ENCODE measurements at places on chromosomes 2 and 18.

GRCh38 chr2:164669291-164669690, 48.0 kb upstream of the GRB14 start:
- no peak for DNase-seq

DNA sequence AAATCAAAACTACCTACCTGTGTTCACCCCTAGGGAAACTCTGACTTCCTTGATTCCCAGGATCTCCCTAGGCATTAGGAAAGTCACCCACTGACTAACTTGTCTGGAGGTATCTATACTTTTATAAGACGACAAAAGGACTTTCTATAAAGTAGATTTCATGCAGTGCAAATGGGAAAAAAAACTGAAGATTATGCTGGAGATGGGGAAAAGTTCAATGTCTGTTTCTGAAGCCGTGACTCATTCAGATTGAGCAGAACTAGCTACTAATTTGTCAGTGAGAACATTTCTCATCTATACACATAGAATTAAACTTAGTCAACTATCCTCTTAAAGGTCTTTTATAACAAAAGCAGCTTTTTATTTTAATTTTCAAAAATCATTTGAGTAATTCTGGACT, 6.0 kb downstream of the SEPTIN10 start:
- no peak for DNase-seq

DNA sequence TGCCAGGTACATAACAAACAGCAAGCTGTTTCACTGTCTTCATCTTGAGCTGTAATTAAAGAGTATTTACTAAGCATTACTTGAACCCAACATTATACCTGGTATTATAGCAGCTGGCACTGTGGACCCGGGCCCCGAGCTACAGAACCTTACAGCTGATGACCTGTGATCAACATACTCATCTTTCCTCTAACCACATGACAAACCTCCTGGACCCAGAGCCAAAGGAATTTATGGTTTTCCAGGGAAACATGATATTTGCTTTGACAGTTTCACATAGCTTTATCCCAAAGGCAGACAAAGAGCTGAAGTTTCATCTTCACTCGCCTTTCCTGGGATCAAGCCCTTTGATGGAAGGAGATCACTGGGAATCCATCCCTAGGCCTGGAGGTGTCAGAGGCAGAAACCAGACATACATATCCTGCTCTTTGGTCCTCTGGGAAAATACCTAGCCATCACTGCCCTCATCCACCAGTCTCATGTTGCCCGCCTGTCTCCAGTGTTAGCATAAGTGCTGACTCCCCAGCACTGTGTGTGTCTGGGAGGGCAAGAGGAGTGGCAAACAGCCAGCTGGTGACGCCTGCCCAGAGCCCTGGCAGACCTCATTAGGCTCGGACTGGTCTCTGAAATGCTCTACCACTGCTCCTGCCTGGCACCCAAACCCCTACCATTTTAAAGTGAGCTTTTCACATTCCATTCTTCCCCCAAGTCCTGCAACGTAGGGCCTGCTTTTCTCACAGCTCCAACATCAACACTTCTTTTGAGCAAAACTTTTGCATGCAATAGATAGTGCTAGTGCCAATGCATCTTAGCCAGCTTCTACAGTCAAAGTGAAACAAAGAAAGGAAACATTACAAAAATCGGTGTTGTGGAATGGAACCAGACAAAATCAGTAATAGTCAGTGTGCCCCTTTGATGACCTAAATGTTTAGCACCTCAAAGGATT, 138.8 kb upstream of the CTAGE1 start:
- no peak for DNase-seq

DNA sequence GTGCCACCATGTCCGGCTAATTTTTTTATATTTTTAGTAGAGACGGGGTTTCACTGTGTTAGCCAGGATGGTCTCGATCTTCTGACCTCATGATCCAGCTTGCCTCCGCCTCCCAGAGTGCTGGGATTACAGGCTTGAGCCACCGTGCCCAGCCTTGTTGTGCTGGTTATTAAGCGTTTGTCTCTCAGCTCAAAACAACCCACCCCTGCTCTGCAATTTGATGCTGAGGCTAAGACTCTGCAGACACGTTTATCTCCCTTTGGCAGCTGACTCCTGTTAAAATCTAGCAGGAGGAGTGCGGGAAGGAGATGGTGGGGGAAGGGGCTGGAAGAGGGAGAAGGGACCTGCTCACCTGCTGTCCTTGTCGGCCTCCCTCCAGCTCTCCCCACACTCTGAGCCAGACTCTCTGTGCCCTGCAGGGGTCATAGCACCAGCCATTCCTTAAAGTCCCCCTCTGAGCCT, 29.9 kb upstream of the IMPA2 start:
- DNase-seq: no peak

- no peak for DNase-seq
These were observed 44.4 kb upstream of the OTOF start for GRCh38 chr2:26522325-26522724.

- DNase-seq: no peak
These were observed 4.0 kb upstream of the RAB17 start for GRCh38 chr2:237594514-237594871.

DNA sequence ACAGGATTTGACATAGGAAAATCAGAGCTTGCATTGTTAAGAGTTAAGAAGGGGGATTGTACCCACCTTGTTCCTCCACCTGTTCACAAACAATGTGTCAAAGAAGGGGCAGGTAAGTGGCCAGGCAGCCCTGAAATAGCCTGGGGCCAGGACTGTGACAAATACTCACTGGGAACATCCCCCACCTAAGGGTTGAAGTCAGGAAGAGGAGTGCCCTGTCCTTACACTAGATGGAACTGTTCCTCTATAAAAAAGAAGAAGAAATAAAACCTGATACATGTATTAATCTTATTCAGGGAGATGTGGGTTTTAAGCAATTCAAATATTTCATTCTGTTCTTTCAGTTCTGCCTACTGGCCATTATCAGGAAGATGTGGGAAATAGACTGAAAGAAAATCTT, 41.9 kb downstream of the TACR1 start:
- no peak for DNase-seq

- no peak for DNase-seq
These were observed 232.9 kb downstream of the CDH7 start for GRCh38 chr18:65983750-65984149.

GRCh38 chr2:159637988-159638501, 21.7 kb upstream of the BAZ2B start:
- DNase-seq: no peak

DNA sequence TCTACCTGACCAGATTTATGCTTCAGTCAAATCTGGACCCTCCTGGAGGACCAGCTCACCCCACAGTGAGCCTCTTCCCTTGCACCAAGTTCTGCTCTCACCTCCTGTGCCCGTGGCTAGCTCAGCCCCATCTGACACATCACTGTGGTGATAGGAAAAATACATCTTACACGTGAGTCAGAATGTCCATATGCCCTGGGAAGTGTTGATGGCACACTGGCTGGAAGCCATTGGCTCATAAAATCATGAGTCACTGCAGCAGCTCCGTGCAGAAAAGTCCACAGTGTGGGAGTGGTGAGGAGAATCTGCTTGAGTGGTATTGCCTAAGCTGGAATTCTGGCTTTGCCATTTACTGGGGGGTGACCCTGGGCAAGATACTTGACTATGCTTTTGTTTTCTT, 42.6 kb upstream of the RAPGEF4 start:
- DNase-seq: no peak

DNA sequence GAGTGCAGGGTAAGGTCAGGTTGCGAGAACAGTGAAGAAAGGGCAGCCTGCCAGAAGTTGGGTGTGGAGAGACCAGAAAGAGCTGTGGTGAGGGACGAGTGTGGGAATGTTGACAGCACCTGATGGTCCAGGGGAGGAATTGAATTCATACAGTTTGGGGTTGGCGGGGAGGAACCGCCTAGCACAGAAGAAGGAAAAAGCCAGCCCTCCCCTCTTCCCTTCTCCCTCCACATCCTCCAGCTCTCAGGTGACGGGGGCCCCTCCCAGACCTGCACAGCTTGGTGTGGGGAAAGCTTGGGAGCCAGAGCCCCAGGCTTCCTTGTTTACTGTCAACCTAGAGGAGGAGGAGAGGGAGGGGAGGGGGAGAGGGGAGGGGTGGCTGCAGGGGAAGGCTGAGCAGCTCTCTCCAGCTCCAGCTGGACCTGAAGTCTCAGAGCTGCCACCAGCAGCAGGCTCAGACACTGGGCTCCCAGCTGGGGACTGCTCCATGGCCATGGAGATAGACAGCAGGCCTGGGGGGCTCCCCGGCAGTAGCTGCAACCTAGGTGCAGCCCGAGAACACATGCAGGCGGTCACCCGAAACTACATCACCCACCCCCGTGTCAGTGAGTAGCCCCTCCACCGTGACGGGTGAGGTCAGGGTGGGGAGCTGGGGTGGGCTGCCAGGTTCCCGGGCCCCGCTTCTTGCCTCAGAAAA, at the start of gene ATP6V1B1:
Gene ATP6V1B1 (plus strand): TSS at position 433 of the 697 bp plus-strand sequence. CDS start 55 bp downstream, at position 488.
- DNase-seq: no peak

- DNase-seq: no peak
These were observed 25.5 kb downstream of the RMC1 start for GRCh38 chr18:23528580-23529472.

DNA sequence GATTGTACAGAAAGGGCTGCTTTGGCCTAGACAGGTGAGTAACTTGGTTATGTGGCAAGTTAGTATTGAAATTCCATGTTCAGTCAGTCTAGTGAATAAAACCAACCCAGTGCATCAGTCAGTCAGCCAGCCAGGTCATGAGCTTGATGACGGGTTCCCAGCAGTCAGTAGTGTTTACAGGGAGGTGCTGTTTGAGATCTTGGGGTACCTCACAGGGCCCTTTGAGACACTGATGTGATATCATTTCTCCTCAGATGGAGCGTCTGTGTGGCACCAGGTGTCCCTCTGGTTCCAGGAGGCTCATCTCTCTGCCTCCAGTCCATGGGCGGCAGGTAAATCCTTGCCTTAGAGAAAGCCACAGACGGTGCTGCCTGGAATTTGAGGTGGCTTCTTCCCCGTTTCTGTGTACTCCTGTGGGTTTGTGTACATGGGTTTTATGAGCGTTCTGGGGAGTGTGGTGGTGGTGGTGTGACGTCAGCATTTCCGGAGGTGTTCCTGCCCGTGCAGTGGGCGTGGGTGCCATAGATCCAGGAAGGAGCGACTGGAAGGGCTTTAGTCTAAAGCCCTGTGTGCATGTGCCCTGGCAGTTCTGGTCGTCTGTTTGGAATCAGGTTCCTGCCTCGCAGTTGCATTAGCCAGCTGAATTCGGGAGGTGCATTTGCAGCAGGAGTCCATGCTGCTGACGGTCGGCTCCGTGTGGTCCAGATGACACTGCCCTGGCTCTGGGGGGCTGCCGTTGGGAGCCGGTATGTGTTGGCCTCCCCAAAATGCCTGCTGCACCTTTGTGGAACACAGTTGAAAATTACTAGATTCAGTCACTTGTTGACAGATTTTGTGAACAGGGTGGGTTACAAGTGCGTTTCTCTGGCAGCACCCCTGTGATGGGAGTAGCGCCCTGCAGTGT, 2.1 kb downstream of the CTDP1 start:
- DNase-seq: peak; percentile 42

DNA sequence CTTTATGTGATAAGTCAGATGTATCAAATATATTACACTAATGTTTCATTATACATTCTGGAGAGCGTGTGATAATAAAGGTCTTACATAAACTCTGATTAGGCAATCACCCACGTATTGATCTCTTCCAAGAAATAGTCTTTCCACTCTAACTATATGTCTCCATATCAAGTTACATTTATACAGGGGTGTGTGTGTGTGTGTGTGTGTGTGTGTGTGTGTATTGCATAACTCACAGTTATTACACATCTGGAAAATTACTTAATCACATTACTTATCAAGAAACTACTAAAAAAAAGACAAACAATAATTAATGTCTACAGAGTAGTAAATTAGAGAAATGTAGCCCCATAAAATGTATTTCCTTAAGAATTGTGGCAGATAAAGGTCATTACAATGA, 339.8 kb downstream of the CDH19 start:
- no peak for DNase-seq

DNA sequence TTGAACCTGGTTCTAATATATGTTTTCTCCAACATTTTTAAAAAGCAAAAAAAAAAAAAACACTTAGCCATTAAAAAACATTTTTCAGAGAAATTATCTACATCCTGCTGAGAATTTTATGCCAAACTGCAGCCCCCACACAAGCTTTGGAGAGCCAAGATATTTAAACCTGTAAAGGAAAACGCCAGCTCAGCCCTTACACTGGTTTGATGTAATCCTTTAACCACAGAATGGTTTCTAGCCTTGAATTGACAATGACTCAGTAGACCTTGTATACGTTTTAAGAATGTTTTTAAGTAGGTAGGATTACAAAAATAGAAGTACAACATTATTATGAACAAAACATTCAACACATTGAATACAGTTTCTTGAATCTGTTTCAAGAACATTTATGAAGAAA, 113.6 kb downstream of the BABAM2 start:
- DNase-seq: no peak

GRCh38 chr2:178700922-178701342, 106.3 kb downstream of the TTN start:
- no peak for DNase-seq

DNA sequence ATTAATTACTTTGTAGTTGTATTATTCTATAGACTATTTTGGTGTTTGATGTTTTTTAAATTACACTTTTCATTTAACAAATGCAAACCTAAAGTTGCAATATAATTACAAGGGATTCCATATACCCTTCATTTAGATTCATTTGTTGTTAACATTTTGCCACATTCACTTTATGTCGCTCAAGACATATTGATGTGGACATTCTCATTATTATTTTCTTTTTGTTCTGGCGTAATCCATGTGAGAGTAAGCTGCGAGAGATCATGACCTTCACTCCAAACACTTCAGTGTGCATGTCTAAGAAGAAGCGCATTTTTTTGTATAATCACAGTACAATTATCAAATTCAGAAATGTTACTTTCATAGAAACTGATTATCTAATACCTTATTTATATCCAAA, 280.6 kb downstream of the CALCRL start:
- no peak for DNase-seq

GRCh38 chr2:98734162-98734561, 3.2 kb upstream of the MGAT4A start:
- DNase-seq: no peak

DNA sequence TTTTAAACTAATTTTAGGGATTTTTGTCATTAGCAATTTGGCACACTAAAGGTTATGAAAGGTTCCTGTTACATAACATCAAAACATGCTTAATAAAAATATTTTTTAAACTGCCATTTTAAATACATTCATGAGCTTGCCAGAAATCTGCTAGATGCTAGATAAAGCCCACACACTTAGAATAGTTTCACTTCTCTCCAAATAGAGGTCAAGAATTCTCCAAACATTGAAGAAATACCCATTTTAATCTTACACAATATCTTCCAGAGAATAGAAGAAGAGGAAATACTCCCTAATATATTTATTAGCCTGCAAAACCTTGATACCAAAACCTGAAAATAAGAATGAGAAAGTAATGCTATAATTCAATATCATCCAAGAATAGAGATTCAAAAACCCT, 247.5 kb downstream of the PTH2R start:
- no peak for DNase-seq

- no peak for DNase-seq
These were observed 2.8 kb upstream of the PCGF1 start for GRCh38 chr2:74510272-74510671.

DNA sequence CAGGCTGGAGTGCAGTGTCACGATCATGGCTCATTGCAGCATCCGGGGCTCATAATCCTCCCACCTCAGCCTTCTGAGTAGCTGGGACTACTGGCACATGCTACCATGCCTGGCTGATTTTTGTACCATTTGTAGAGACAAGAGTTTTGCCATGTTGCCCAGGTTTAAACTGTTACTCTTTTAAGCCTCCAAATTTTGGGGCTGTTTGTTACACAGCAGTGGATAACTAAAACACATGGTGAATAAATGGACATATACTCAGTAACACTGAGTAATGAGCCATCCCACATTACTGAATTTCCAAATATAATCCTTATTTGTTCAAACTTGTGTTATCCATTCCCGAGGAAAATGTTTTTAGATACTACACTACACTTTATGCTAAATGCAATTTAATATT, 9.8 kb downstream of the ADCY3 start:
- DNase-seq: no peak

GRCh38 chr2:8144131-8144631, 537.7 kb upstream of the ID2 start:
- DNase-seq: no peak

Data from stimulated activated CD8-positive, alpha-beta memory T cell treated with anti-CD3 and anti-CD28 coated beads, Interleukin-2, amount 100 ng/mL, for 1 hour (primary cell).